ENCODE measurements at places on chromosomes 5 and 9. TPM values are rescaled to one million over a fixed set of nuclear protein-coding genes. Genes with fewer than 3 reads are reported as not detected.

DNA sequence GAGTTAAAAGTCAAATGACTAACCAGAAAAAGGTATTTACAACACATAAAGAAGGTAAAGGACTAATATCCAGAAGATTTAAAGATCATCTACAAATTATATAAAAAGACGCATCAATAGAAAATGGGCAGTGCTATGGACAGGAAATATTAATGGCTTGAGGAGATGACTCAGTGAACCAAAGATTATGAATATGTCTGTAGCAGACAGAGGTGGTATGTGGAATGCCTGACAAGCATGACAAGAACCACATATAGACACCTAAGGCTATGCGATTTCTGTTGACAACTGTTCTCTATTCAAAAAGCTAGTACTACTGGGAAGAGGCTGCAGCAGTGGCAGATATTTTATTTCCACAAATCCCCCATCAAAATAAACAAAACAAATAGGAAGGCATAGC is 177.0 kb upstream of the SH3GL2 start:
- H3K4me1 ChIP-seq: no peaks in the 10 kb centered on the region
- no peak overlapping the region for H3K27ac ChIP-seq
- no peaks in the 10 kb centered on the region for H3K27me3 ChIP-seq
- H3K4me3 ChIP-seq: no peak overlapping the region
- no peaks in the 10 kb centered on the region for H3K36me3 ChIP-seq

DNA sequence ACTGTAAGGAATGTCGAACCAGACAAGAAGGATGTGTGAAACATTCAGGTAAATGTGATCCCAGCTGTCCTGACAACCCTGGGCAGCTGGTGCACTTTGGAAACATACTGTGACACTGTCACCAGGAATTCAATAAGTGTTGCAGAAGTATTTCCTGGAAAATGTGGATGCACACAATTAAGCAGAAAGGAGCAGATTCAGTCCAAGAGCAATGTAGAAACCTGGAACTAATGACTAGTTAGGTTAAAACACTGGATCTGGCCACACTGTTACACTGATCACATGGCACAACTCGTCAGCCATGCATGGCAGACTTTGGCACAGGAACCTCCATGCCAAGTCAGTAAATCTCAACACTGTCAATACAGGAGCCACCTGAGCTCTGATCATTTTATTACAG is 109.0 kb downstream of the FAM174A start:
- no peak overlapping the region for H3K27ac ChIP-seq
- peaks cover 3% of the 10 kb centered on the region for H3K27me3 ChIP-seq
- no peaks in the 10 kb centered on the region for H3K36me3 ChIP-seq
- no peak overlapping the region for H3K4me3 ChIP-seq

DNA sequence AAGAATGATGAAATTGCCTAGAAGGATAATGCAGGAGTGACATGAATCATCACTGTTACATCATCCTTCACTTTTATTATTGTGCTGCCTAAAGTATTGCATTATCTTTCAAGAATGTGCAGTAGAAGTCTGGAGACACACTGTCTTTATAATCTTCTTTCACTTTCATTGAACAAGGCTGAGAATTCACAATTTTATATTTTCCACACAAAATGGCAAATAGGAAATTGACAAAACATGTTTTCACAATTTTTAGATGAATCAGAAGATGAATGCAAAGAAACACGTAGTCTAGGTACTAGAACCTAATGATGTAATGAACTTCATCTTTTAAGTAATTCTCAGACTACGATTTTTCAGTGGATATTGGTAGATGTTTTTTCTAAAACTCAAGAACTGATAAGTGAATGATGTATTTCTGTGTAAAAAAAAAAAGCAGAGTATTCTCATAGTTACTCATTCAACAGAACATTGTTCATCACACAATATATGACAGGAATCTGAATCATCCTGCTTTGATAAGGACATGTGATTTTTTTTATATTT is 131.5 kb upstream of the GRHPR start:
- peak overlapping the region; percentile 47 for H3K4me3 ChIP-seq
- H3K27ac ChIP-seq: peak overlapping the region; percentile 92
- H3K27me3 ChIP-seq: no peaks in the 10 kb centered on the region
- H3K36me3 ChIP-seq: peaks cover 8% of the 10 kb centered on the region

DNA sequence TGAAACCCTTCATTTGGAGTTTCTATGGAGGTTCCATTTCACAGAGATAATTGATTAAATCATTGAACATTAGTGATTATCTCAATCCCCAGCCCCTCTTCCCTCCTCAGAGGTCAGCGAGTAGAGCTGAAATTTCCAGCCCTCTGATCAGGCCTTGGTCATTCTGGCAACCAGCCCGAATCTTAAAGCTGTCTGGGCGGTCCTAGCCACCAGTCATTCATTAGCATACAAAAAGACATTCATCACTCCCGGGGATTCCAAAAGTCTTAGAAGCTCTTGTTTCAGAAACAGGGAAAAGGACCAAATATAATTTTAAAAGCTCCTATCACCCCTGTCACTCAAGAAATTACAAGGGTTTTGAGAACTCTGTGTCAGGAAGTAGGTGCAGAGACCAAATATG is 41.3 kb downstream of the ZNF474 start:
- H3K27me3 ChIP-seq: no peaks in the 10 kb centered on the region
- no peaks in the 10 kb centered on the region for H3K36me3 ChIP-seq
- no peak overlapping the region for H3K27ac ChIP-seq
- H3K4me3 ChIP-seq: no peak overlapping the region
- H3K4me1 ChIP-seq: no peaks in the 10 kb centered on the region
- DNase-seq: no peak

DNA sequence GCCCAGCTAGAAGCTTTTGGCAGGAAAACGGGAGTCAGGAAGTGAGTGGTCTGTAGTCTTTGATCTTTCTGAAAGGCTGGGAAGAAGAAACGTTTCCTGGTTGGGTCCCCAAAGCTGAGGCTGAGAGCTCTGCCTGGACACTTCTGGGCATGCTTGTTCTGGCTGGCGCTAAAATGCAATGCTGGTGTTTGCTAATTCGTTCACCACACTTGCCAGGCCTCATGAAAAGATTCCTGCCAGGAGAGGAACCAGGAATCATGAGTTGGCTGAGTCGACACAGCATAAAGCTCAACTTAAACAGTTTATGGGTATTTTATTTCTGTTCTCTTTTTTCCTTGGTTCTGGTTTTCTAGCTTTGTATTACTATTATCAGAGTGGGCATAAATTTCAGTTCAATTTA is 10.7 kb upstream of the PTGR1 start:
- no peak overlapping the region for H3K4me3 ChIP-seq
- no peak for DNase-seq
- no peaks in the 10 kb centered on the region for H3K36me3 ChIP-seq
- peaks cover 14% of the 10 kb centered on the region for H3K27me3 ChIP-seq
- no peak overlapping the region for H3K27ac ChIP-seq
- no peaks in the 10 kb centered on the region for H3K4me1 ChIP-seq

GRCh38 chr5:6708814-6709213 is 4.4 kb upstream of the TENT4A start:
- no peak overlapping the region for H3K4me3 ChIP-seq
- H3K36me3 ChIP-seq: no peaks in the 10 kb centered on the region
- H3K27me3 ChIP-seq: no peaks in the 10 kb centered on the region

DNA sequence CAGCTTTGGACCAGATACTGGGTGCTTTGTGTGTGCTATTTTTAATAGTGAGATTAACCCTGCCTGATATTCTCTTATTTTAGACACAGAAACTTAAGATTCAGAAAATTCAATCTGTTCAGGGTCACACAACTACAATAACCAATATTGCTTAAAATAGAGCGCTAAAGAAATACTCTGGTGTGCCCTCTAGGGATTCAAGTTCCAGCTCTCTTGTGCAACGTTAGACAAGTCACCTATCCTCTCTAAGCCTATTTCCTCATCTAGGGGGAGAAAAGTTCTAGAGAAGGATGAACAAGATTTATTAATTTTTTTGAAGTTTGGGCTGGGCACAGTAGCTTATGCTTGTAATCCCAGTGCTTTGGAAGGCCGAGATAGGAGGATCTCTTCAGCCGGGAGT is 2.1 kb upstream of the SCAI start:
- H3K27ac ChIP-seq: no peak overlapping the region
- peaks cover 31% of the 10 kb centered on the region for H3K4me1 ChIP-seq
- H3K36me3 ChIP-seq: peaks cover 2% of the 10 kb centered on the region
- H3K4me3 ChIP-seq: no peak overlapping the region
- H3K27me3 ChIP-seq: no peaks in the 10 kb centered on the region

GRCh38 chr5:7053528-7054209 is 340.4 kb downstream of the TENT4A start:
- no peak overlapping the region for H3K4me3 ChIP-seq
- no peaks in the 10 kb centered on the region for H3K36me3 ChIP-seq
- no peaks in the 10 kb centered on the region for H3K4me1 ChIP-seq
- H3K27me3 ChIP-seq: no peaks in the 10 kb centered on the region

DNA sequence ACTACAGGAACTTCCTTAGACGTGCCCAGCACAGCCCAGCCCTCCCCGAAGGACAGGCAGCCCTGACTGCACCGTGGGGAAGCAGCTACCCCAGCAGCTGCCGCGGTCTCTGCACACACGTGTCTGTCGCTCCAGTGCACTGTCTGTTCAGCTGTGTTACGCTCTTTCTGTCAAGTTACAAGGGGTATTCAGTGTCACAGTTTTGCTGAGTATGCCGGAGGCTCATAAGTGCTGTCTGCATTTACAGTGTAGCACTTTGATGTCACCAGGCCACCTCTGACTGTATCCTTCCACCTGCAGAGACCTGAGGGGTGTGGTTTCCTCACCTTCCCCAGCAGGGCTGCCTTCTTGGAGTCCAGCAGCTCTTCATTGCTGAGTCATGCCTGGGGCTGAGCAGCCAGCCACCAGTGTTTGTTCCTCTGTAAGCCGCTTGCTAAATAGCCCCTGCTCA is 126.8 kb downstream of the EHMT1 start:
- no peaks in the 10 kb centered on the region for H3K27me3 ChIP-seq
- H3K27ac ChIP-seq: peak overlapping the region; percentile 69
- H3K4me3 ChIP-seq: no peak overlapping the region
- H3K36me3 ChIP-seq: peaks cover 26% of the 10 kb centered on the region
- peak; percentile 59 for DNase-seq

- no peaks in the 10 kb centered on the region for H3K4me1 ChIP-seq
- H3K4me3 ChIP-seq: no peak overlapping the region
- H3K27me3 ChIP-seq: no peaks in the 10 kb centered on the region
- no peak for DNase-seq
These were observed 37.8 kb downstream of the PWWP2A start for GRCh38 chr5:160081495-160081894.

GRCh38 chr9:113417370-113417769 is 6.8 kb downstream of the C9orf43 start:
- no peaks in the 10 kb centered on the region for H3K27me3 ChIP-seq
- no peak overlapping the region for H3K27ac ChIP-seq
- no peaks in the 10 kb centered on the region for H3K36me3 ChIP-seq
- H3K4me1 ChIP-seq: no peaks in the 10 kb centered on the region
- no peak overlapping the region for H3K4me3 ChIP-seq

DNA sequence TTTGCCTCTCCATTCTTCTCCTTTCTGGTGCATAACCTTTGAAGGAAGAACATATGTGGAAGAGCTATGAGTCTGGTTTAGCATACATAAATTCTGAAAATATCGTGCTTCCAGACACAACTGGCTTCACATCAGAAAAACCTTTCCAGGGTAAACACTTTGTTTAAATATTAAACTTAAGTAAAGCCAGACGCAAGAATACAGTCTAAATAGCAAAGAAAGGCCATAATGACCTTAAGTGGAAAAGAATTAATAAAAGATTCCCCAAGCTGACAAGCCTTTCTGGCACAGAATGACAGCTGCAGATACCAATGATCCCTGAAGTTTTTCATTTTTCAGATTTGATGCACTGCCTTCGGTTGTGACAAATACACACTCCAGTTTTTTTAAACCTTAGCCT is 13.5 kb upstream of the TSSK1B start:
- H3K36me3 ChIP-seq: no peaks in the 10 kb centered on the region
- peaks cover 4% of the 10 kb centered on the region for H3K4me1 ChIP-seq
- no peak overlapping the region for H3K4me3 ChIP-seq
- no peak for DNase-seq
- peaks cover 11% of the 10 kb centered on the region for H3K27me3 ChIP-seq
- no peak overlapping the region for H3K27ac ChIP-seq

IFNA8 gene
- not detected for total RNA-seq

TDRD7 gene
- 12.5 TPM for total RNA-seq

SLC9A3 gene
- 1.8 TPM for total RNA-seq

TMEM215 gene
- total RNA-seq: not detected

TCF7 gene
- total RNA-seq: 59.3 TPM

Measured in activated CD4-positive, alpha-beta memory T cell treated with anti-CD3 and anti-CD28 coated beads for 36 hours (primary cell).